Stimulated activated CD4-positive, alpha-beta T cell treated with anti-CD3 and anti-CD28 coated beads, Interleukin-15, amount 100 ng/mL, for 1 hour (primary cell): ENCODE measurements at places on chromosomes 6 and 20.

DNA sequence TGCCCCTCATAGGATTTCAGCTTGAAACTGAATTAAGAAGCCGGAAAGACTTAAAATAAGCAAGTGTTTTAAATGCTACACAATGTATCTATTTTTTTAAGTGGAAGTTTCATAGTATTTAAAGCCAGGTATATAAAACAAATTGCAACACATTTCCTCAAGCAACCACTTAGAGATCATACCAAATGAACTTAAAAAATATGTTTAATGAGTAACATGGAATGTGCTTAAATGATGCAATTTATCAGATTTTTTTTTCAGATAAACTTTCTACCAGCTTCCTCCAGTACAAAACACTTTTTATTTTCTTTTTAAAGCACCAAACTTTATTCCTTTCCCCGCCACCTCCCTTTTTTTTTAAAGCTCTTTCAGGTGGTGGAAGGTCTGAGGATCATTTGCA is 534.3 kb downstream of the BMP2 start:
- DNase-seq: no peak

GRCh38 chr20:38985060-38985459 is 22.9 kb downstream of the DHX35 start:
- no peak for DNase-seq

DNA sequence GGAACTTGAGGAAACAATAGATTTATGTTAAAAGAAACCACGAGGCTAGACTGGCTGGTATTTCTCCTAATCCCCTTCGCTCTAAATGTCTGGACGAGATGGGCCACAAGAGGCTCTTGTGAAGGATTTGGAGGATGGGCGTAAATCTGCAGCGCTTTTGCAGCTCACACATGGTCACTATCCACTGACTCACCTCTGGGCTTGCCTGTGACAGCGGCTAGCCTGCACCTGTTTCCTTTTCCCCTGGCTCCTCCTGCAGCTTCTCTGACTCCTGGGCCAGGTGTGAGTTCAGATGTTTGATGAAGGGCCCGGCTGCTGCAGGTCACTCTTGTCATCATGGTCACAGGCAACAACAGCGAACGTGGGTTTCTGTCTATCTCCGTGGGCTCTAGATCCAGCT is 629.4 kb downstream of the CBLN4 start:
- no peak for DNase-seq

DNA sequence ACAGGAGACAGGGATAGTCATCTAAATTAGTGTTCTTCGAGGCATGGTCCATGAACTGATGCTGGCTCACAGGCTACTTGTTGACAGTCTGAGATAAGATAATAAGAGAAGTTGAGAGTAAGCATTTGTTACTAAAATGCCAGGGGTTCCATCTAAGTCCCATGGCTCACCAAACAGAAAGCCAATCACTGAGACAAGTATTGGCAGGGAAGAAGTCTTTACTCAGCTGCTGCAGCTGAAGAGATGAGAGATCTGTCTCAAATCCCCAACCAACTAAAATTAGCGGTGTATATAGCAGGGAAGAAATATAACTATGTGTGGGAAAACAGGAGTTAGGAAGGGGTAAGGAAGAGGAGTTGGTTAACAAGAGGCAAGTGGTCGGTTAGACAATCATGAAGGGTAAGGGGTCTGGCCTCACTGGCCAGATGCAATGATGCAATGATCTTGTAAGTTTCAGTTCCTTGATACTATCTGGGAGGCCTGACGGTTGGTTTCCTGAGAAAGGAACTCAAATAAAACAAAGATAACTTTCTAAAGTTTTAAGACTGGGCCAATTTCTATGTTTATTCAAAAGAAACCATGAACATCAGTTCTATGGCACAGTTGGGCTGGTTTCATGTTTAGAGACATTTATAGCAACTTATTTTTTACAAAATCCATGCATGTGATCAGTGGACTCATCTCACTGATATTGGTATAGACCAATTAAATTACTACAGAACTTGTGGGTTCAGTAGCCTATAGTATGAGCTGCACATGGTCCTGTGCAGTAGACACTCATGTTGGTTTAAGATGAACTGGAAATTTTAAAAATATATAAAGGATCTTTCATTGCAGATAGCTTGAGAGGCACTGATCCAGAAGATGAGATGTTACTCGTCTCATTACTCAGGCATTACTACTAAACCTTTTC is 9.9 kb upstream of the HEBP2 start:
- no peak for DNase-seq

DNA sequence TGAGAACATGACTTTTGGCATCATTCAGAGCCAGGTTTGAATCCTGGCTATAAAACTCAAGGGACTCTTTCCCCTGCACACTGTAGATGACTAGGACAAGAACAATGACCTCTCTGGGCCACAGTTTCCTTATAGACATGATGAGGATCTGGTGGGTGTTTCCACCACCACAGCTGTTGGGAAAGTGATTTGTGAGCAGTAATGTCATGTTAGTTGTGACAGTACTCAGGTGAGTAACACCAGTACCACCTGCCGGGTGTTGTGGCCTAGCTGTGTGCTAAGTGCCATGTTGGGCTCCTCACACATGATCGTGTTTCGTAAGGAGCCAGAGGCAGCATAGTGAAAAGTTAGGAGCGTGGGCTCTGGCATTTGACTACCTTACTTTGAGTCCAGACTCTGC is 24.1 kb downstream of the HM13 start:
- DNase-seq: no peak

DNA sequence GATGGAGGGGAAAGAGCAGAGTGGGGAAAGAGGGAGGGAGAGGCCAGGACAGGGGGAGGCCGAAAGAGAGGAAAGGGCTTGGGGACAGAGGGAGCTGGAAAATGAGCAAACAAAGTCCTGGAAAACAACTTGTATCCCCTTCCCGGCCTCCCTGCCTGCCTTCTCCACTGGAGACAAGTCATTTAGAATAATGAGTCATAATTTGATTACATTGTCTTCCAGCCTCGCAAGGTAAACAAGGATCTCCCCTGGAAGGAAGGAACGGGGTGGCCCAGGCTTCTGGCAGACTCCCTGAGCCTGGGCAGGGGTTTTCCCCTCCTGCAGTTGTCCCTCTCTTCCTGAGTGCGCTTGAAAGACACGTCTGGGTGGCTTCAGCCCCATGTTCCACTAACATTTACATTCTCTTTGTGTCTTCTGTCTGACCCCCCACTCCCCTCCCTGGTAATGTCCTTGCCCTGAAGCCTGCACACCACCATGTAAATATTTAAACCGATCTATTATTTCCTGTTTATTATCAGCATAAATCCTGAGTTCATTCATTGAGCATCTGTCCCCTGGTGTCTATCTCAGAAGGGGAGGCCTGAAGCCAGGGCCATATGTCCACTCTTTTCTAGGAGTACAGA is 12.1 kb upstream of the MRPS18A start:
- DNase-seq: no peak

DNA sequence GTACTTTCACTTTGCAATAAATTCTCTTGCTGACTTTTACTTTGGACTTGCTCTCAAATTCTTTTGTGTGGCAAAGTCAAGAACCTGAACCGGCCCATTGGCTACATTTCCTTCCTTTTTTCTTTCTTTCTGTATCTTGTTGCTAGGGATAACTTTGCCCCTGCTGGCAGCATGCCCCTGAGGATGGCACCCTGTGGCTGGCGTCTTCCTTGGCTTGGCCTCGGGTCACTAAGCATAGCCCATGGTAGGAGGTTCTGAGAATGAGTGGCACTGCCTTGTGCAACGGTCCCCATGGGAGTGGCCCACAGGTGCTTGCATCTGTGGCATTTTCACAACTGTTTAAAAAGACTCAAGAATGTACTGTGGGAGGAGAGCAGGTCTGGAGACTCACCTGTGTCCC is 14.0 kb upstream of the HLA-F start:
- DNase-seq: no peak

DNA sequence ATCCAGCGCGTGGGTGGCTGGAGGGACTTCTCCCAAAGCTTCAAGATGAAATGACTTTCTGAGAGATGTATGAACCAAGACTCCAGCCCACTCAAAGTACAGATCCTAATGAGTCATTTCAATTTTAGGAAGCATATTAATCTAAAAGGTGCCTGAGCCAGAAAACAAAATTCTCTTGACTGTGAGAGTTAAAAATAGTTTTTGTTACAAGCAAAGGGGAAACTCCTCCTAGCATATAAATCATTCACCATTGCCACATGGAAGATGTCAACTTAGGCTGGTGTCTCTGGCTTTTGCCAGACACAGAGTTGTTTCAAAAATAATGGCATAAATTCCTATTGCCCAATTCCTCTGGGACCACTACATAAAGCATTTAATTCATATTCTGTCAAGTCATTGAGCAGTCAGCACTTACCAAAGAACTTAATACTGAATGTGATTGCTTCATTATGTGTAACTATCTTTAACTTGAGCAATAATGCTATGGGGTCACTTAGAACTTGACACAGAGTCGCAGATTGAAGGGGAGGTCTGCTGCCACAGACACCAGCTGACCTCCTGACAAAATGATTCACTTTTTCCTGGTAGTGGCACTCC is 280.6 kb downstream of the SLC35F1 start:
- DNase-seq: no peak

- no peak for DNase-seq
Measured at GRCh38 chr20:22346716-22347115, 237.7 kb downstream of the FOXA2 start.

DNA sequence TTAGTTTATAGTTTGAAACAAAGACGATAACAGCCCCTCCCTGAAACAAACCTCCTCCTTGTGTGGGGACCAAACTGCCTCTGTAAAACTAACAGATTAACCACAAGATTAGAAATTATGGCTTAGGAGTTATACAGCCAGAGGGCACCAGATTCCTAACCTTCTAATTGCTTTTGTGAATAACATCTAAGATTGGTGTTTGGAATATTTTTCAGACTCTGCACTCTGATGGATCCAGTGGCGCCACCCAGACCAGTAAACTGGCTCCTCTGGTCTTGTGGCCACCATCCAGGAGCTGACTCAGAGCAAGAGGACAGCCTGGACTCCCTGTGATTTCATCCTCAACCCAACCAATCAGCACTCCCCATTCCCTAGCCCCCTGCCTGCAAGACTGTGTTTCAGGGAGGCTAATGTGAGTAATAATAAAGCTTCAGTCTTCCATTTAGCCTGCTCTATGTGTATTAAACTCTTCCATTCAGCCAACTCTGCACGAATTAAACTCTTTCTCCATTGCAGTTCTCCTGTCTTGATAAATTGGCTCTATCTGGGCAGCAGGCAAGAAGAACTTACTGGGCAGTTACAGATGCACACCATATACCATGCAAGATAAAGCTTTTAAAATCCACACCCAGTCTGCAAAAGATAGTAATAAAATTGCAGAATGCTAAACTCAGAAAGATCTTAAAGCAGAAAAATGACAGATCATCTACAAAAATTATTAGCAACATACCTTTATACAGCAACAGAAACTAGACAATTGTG is 58.5 kb upstream of the SLC22A16 start:
- no peak for DNase-seq

DNA sequence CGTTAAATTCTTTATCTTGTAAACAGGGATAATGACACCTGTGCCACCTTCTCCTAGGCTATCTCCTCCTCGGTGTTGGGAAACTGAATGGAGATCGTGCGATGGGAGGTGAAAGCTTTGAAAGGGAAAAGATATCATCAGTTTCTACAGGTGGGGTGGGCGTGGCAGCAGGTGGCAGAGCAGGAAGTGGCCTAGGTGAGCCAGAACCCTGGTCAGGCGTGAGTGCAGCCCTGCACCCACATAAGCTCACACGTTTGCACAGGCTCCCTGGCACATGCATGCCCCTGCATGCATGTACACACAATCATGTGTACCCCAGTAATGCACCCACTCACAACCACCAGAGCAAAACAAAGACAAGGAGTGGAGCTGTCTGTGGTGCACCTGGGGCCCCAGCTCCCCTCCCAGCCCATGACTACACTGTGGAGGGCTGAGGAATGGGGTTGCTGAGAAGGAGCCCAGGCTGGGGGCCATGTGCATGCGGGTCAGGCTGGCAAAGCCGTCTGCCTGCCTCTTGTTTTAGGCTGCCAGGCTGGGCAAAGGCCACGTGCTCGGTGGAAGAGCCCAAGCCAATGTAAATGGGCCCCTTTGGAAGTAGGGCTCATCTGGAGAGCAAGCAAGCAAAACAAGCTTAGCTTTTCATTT is 61.5 kb downstream of the TFAP2C start:
- no peak for DNase-seq

DNA sequence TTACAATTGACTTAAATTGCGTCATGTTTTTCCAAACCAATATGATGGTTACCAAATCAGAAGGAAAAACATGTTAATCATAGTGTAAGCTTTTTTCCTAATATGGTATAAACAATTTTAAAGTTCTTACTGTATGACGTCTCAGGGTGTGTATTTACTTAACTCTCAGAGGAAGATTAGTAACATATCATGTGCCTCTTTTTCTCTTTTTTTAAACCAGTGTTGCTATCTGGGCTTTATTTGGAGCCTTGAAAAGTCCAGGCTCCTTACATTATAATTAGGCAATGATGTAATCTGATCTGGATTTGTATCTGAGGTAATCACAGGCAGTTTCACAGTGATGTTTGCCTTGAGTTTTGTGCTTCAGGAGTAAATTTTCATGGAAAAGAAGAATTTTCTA is 20.4 kb upstream of the RAB23 start:
- no peak for DNase-seq

DNA sequence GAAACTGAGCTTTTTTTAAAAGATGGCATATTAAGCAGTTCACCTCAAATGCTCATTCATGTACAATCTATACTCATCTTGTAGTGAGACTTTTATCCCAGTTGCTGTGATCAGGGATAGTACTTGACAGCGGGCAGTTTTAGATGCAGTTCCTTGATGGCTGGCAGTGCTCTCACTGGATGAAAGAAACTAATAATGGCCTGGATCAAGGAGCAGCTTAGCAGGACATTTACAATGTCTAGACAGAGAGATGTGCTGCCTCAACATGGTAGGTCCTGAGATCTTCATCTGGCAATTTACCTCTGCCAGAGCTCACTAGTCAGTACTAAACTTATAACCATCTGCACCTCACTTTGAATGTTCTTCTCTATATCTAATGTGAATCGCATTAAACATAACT is 46.8 kb upstream of the LYRM2 start:
- DNase-seq: no peak

GRCh38 chr6:31114970-31115849 is 610 bp downstream of the PSORS1C1 start:
- no peak for DNase-seq

- DNase-seq: no peak
Measured at GRCh38 chr6:2795162-2795561, 30.0 kb downstream of the WRNIP1 start.

GRCh38 chr20:5845681-5846615 is 95.7 kb downstream of the SHLD1 start:
- DNase-seq: no peak

DNA sequence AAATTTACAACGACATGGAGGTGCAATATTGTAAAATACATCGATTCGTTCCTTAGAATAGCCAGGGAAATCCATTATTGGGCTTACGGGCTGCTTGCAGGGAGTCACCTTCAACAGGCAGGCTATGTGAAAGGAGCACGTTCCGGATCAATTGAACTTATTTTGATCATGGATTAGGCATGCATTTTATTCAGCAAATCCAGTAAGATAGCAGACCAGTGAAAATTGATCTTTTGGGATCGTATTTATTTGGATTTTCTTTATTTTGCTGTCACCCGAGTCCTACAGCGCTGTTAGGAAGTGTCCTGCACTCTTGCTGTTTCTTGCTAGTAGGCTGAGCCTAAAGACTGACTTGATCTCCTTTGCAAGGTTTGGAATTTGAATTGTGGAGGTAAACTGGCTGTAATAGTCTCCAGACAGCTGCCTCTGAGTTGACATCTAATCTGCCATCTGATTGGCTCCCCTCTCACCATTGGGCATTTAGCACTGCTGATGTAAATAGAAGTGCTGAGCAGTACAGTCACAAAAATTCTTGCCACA is 3.0 kb downstream of the ARID1B start:
- no peak for DNase-seq

GRCh38 chr20:62580733-62581132 is 61.6 kb upstream of the SLCO4A1 start:
- DNase-seq: no peak
